CD4-positive, alpha-beta T cell treated with Interleukin-10 for 1 hour (primary cell): ENCODE measurements at places on chromosomes 6 and 20.

DNA sequence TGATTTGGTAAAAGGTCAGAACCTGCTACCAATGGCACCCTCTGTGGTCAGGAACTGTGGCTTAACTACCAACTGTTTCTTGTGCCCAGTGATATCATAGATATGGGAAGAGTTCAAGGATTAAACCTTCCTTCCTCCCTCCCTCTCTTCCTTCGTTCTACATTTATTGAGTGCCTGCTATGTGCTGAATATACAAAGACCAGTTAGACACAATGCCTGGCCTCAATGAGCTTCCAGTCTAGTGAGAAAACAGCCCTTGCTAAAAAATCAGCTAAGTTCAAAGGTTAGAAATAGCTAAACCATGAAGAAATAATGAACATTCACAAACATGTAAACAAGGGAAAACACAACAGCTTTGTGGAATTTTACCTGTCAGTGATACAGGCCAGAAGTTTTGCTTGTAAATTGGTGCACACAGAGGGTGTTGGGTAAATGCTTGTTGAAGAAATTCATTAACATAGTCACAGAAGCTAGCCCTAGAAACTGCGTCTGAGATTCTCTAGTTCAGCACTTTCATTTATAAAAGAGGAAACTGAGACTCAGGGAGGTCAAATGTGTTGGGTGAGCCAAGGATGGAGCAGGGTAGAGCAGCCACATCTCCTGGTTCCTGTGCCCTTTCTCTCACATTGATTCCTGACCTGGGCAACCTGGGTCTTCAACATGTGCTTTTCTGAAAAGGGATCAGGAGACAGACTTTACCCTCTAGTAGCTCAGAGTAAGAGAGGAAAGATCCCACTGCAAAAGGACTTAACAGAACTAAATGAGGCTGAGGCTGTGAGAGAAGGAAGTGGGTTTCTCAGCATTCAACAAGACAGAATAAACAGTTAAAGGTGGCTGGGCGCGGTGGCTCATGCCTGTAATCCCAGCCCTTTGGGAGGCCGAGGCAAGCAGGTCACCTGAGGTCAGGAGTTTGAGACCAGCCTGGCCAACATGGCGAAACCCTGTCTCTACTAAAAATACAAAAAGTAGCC is 14.4 kb upstream of the FOXO3 start:
- peak; percentile 23 for DNase-seq

- DNase-seq = no peak
These were observed 485 bp upstream of the RTF2 start for GRCh38 chr20:56467968-56468315.

- no peak for DNase-seq
These were observed 534.3 kb downstream of the BMP2 start for GRCh38 chr20:7301807-7302206.

DNA sequence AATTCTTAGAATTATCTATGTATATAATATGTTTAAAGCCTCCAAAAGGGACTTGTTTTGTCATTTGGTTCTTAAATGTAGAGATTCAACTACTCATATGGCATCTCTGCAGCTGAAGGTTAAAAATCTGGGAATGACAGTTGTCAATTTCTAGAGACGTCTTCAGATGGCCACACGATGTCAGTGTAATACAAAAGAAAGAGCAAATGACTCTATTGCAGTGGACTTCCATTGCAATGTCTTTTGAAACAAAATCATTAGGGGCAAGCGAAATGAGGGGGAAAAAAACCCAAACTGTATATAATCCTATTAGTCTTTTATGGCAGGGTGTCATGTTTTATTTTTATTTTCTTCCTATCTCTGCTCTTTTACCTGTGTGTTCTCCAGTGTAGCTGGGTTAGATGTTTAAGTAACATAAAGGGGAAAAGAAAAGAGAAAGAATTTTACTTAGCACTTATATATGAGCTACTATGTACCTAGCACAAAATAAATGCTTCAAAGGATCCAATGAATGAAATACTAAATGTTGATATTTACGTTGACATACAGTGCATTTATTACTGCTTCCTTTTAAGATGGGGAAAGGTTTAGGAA is 26.2 kb downstream of the CCN2 start:
- DNase-seq = no peak

DNA sequence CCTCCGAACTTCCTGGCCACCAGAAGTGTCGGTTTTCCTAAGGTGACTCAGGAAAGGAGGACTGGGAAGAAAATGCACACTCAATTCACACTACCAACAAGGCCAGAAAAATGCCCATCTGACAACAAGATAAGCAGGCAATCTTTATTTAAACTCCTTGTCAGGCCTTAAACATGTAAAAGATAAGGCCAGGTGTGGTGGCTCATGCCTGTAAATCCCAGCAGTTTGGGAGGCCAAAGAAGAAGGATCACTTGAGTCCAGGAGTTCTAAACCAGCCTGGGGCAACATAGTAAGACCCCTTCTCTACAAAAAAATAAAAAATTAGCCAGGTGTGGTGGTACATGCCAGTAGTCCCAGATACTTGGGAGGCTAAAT is 7.6 kb upstream of the ID1 start:
- DNase-seq = no peak

DNA sequence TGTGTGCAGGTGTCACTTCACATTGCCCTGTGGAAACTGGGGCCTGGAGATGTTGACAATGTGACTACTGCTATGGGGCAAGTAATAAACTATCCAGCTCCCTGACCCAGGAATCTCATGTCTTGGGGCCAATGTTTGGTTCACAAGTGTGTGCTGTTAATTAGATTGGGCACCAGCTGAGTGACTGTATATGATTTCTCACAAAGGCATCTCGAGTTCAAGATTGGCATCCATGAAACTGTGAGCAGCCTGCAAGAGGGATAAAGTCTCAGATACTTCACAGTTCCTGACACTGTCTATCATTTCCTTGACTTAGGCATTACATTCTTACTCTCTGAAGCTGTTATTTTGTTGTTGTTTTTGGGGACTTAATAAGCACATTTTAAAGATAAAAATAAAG is 264.0 kb downstream of the PRKN start:
- no peak for DNase-seq

GRCh38 chr6:34154668-34155447 is 9.0 kb upstream of the GRM4 start:
- DNase-seq = peak; percentile 65

DNA sequence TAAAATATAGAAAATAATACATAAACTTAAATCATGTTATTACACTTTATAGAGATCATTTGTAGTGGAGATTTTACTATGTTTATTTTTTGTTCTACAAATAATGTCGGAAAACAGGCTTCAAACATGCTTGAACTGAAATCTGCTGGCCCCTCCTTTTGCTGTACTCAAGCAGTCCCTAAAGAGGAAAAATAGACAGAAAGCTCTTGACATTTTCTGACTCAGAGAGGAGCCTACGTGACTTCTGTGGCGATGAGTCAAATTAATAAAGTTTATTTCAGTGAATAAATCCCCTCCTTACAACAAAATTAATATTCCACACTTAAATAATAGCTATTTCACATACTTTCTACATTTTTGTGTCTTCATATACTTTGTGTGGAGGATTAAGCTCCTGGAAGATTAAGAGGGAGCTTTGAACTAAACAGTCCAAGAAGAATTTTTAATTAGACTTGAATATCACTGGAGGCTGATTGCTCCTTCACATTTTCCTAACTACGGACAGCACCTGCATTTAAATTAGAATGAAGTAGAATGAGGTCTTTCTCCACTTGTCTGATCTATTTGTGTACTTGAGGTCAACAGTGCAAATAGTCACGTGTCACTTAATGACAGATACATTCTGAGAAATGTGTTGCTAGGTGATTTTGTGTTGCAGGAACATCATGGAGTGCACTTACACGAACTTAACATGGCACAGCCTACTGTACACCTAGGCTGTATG is 1.7 kb upstream of the TREM1 start:
- DNase-seq = no peak

DNA sequence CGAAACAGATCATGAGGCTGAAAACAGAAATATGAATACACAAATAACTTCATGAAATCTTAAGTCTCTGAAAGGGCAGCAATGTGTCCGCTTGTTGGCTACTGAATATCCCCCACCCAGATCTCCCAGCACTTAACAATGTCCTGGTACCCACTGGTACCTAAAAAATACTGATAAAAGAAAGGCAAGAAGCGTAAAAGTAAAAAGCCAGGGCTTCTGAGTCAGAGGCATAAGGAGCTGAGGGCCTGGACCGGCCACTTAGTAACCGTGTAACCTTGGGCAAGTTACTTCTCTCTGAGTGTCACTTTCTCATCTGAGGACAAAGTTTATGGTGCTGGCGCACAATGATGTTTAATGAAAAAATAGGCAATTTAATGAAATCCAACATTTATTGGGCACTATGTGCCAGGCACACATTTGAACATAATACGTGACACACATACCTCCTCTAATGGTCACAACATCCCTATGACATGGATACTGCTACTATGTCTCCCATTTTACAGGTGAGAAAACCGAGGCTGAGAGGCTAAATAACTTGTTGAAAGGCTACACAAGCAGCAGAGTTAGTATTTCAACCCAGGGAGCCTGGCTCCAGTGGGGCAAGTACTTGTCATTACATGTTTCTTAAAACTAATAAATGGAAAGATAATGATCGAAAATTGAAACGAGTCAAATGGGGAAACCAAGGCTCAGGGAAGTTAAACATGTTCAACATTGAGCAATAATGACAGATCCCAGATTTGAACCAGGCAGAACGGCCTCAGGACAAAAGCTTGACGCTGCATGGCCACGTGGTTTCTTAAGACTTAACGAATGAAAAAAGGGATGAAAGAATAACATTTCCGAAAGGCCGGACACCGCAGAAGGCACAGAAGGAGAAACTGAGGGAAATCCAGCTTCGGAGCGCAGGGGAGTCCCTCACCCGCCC is 828 bp downstream of the TP53RK start:
- no peak for DNase-seq

GRCh38 chr6:105489216-105489530 is 86.3 kb upstream of the PREP start:
- no peak for DNase-seq

- no peak for DNase-seq
These were observed 301.7 kb upstream of the ZFP64 start for GRCh38 chr20:52493171-52493721.

DNA sequence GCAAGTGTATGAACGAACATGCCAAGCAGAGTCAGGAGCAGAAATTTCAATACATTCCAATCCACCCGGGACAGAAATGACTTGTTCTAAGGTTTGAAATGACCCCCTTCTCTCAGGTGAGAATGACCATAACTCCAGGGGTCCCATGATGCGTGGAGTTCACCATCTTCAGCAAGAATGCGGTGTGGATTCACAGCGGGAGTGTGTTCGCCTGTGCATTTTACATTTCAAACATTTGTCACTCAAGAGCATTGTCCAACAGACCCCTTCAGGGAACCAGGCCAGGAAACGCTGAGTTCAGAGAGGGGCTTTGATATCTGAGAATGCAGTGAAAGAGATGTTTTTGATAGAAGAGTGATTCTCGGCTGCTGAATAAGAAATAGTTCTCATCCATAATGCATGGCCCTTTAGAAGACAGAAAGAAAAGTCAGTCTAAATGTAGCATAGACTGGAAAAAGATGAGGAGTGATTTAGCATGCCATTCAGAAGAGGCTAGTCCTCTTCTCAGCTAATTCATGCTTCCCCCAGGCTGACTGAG is 200.3 kb upstream of the KCNG1 start:
- DNase-seq = no peak

DNA sequence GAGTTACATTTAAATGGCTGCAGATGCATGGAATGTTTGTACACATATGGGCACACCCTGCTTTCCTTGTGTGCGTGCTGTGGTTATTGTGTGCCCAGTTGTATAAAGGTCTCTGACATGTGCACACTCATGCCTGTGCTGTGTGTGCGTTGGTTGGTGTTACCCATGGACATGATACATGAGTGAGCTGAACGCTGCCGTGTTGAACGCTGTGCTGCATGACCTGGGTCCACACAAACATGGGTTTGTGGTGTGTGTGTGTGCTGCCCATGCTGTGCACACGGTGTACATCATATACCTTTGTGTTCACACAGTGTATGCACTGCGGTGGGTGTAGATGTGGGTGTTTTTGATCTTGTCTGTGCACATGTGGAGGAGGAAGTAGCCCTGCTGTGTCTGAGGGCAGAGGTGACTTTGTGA is 54.4 kb downstream of the TOX2 start:
- no peak for DNase-seq

GRCh38 chr6:37731888-37732287 is 34.2 kb upstream of the MDGA1 start:
- DNase-seq = peak; percentile 38

- no peak for DNase-seq
These were observed 53.6 kb upstream of the AGPAT4 start for GRCh38 chr6:161327360-161327953.

GRCh38 chr6:5234874-5235273 is 25.9 kb downstream of the LYRM4 start:
- DNase-seq = no peak

DNA sequence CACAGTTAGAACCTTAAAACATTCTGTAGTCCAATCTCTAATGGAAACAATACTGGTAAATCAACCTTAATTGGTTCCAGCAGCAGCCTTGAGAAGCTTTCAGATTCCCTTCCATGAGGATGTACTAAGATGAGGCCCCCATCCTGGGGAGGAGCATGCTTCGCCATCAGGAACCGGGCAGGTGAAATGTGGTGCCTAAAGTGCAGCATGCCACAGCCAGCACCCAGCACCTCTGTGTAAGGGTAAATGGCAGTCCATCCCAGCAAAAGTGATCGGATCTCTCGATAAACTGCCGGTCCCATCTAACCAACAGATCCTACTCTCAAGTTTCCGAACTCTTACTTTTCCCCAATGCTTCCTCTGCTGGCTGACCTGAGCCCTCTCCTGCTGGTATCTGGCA is 166.3 kb upstream of the PDE10A start:
- no peak for DNase-seq

DNA sequence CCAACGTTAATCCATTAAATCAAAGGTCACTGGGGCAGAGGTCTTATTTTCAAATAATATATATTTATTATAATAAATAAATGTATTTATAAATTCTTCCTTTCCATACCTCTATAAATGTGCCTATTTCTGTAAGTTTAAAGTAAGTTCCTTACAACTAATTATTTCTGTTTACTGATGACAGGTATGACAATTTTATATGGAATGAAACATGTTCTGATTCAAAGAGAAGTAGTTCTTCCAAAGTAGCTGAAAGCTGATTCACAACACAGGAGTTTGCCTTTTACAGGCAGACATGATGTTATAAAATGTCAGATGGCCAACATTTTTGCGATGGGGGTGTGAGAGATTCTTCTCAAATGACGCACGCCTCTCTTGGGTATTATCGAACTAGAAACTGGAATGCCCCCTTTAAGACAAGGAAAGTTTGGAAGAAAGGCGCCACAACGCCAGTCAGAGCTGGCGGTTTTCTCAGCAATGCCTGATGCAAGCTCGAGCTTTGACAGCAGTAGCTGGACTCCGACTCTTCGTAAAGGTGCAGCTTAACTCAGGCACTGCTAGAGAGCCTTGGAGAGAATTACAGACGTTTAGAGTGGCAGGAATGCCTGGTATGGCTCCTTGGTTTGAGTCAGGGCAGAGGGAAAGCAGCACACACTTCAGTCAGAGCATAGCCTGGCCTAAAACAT is 92.1 kb downstream of the FOXC1 start:
- DNase-seq = no peak

DNA sequence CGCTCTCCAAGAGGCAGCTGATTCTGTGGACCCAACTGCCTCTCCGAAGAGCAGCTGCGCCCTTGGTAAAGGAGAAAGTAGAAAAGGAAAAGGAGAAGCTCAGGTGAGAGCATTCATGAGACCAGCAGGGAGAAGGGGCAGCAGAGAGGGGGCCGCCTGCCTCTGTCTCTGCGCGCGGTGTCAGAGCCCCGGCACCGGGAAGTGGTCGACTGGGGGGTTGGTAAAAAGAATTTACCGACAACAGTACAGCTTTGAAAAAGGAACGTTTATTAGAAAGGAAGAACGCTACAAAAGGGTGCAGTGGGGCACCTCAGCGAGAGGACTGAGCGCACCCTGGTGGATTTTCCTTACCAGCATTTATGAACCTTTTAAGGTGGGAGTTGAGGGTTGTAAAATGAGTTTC is 61.9 kb downstream of the GPR6 start:
- peak; percentile 45 for DNase-seq
